ENCODE measurements at places on chromosomes 2 and 18.

DNA sequence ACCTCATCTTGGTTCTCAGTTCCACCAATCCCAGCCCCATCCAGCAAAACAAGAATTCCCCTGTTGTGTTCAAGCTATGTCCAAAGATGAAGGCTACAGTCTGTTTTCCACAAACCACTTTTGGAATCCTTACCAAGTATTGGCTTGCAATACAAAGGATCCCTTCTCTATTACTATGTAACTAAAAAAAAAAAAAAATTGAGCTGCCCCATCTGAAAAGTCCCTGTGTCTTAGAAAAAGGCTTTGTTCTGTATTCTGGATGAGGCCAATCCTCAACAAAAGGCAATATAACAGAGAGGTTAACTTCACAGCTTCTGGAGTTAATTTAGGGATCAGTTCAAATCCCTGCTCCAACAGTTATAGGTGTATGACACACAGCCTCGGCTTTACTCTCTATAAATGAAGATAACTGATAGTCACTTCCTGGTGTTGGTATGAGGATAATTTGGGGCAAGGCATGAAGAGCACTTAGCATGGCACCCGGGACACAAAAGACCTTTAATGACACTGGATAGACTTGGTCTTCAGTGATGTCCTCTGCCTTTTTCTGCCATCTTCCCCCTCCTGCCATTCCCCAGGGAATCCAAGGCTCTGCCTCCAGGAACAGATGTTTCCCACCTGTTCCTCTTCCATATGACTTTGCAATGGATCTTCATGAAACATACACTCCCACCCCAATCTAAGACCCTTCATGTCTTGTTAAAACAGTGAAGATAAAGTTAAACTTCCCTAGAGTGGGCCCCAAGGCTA, 61.2 kb upstream of the ATL2 start:
- no peak for DNase-seq

DNA sequence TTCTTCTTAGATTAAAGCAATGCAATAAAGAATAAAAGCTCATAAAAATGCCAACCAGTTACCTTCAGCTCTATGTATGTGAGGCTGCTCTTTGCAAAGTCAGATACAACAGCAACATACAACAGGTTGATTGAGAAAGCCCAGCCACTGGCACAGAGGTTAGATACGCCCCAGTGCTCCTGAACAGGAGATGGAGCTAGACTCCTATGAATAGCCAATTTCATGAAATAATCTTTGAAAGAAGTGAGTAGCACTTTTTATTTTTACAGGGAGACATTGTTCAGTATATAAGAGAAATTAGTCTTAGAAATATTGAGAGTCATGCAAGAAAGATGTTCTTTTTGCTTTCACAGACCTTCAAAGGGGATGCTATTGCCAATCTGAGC, 362.4 kb upstream of the MEX3C start:
- no peak for DNase-seq

DNA sequence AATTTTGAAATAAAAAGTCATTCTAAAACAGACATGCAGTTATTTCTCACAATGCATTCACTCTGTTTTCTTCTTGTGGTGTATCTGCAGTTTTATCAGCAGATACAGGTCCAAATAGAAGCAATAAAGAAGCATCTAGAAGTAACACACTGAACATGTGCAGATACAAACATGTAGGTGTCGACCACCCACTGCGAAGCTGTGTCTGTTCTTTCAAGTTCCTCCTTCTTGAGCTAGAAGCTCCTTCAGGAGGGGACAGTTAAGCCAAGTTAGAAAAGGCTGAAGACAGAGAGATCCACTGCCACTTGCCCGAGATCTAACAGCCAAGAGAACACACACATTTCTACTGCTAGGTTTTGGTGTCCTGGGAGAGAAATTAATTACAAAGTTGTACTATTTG, 30.1 kb downstream of the WDFY1 start:
- DNase-seq, result no peak

DNA sequence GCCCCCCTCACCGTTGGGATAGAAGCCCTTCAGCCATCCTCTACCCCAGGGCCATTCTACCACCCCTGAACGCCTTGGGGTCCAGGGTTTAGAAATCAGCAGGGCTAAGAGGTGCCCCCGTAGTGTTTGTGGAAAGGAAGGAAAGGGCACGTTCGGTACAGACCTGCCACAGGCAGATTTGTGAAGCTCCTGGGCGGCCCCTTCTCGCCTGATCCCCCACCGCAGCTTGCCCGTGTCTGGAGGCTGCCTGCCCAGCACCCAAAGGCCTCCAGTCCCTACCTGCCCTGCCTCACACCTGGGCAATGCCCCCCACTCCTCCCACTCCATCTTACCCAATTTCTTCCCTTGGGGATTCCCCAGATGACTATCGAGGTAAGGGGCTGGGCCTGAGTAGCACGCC, 21.2 kb downstream of the ATP6V1C2 start:
- no peak for DNase-seq

- no peak for DNase-seq
Measured at GRCh38 chr18:25075783-25076182, 276.2 kb downstream of the ZNF521 start.
